ENCODE measurements at places on chromosomes 11 and 22.
A peak's percentile ranks its signal among the peaks of the same experiment; 100 is the strongest.

DNA sequence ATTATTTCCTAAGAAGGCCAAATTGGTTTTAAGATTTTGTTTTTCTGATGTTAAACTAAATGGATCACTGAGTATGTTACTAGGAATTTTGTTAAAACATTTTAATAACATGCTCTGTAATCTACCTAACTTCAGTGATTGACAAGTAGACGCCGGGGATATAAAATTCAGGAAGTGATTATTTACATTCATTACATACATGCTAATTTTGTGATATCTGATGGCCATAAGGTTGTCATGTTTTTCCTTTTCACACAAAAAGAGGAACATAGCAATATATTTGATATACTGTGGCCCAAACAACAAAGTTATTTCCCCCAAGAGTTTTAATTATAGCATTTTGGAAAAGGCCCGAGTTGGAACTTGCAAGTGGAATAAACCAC lies 12.1 kb downstream of the SCUBE1 start:
- no peak for DNase-seq

- peak; percentile 45 for DNase-seq
These were observed 164.5 kb upstream of the POU2AF2 start for GRCh38 chr11:111081021-111081511.

DNA sequence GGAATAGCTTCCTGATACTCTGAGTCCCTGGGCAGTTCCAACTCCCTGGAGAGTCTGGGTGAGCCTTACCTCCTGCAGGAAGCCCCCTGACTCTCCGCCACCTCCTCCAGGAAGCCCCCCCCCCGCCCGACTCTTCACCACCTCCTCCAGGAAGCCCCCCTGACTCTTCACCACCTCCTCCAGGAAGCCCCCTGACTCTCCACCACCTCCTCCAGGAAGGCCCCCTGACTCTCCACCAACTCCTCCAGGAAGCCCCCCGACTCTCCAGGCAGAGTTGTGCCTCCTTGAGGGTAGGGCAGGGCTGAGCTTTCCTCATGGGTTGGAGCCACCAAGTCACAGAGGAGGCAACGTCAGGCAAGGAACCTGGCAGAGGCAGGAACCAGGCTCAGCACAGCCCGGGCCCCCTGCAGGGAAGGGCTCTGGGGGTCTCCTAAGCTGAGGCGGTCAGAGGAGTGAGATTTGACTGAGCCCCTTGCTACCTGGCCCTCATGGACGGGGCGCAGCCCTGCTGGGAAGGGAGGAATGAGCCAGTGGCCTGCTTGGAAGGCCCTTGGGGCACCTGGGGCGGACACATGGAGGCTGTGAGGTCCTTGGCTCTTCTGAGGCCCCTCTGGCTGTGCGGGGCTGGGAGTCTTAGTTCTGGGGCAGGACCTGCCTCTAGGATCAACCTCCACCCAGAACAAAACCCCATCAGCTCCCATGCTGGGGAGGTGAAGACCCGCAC lies 18.1 kb downstream of the MRGPRG start:
- no peak for DNase-seq

GRCh38 chr11:10497371-10498021 lies 42.4 kb downstream of the AMPD3 start:
- no peak for DNase-seq

DNA sequence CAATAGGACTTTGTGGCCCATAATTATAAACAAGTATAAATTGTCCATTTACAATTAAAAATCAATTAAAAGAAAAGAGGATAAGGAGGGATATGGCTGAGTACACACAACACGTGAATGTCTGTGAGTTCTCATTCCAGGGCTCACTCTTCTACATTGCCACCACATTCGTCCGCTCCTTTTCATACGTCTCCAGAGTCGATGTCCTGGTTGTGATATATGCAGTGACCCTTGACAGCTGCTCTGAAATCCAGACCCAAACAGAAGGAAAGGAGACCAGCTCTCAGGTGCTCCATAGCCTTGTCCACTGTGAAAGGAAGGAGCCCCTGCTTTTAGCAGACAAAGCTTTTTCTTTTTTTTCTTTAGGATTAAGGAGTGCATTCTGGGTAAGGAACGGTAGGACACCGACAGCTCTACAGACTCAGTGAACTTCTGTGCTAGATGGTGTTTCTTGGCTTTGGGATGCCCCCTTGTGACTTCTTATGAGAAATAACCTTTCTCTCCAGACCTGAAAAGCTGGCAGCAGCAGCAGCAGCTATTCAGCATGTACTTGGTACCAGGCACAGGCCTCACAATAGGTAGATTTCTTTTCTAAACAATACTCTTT lies 19.7 kb upstream of the DNAJB13 start:
- DNase-seq = no peak

GRCh38 chr11:2211113-2211971 lies 39.7 kb upstream of the TH start:
- no peak for DNase-seq

GRCh38 chr11:114180301-114181055 lies 115.7 kb upstream of the NNMT start:
- DNase-seq = no peak

DNA sequence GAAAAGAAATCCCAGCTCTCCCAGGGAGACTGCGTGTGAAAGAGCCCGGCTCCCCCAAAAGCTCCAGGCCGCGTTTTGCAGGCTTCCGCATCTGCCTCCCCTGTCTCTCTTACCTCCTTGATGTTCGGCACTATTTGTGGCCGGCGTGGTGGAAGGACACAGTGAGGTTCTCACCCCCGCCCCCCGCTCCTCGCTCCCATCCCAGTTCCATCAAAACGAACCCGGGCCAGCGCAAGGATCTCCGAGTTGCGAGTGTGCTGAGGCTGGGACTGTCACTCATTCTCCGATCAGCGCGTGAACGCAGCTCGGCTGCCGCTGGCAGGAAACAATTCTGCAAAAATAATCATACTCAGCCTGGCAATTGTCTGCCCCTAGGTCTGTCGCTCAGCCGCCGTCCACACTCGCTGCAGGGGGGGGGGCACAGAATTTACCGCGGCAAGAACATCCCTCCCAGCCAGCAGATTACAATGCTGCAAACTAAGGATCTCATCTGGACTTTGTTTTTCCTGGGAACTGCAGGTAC lies at the start of gene NCAM1:
Gene NCAM1 (plus strand): TSS at position 275 of the 523 bp plus-strand sequence.
- DNase-seq = peak; percentile 93

DNA sequence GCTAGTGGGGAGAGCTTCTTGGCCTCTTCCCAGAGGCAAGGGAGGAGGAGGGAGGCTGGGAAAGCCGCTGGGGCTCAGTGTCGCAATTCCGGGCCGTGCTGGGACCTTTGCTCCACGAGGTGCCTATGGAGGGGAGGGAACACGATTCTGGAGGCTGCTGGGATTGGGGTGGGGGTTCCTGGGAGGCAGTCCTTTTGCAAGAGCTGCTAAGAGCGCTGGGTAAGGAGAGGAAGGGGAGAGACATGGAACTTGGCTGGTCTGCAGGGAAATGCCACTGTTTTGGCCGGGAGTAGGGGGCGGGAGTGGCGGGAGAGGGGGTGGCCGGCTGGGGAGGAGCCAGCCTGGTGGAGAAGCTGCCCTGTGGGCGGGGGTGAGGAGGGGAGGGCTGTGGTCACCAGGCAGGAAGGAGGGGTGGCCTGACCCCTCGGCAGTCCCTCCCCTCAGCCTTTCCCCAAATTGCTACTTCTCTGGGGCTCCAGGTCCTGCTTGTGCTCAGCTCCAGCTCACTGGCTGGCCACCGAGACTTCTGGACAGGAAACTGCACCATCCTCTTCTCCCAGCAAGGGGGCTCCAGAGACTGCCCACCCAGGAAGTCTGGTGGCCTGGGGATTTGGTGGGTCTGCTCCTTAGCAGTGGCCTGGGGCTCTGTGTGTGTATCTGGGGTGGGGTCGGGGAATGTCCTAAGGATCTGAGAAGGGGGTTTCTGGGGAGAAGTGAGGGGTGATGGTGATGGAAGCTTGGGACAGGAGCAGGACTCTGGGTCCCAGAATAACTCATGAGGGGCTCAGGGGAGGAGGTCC lies at the start of gene NR1H3:
Gene NR1H3 (plus strand): TSS at position 480 of the 800 bp plus-strand sequence. CDS start 1,221 bp downstream, outside the sequence.
- no peak for DNase-seq

GRCh38 chr22:29128891-29129807 lies 56.3 kb downstream of the KREMEN1 start:
- no peak for DNase-seq

DNA sequence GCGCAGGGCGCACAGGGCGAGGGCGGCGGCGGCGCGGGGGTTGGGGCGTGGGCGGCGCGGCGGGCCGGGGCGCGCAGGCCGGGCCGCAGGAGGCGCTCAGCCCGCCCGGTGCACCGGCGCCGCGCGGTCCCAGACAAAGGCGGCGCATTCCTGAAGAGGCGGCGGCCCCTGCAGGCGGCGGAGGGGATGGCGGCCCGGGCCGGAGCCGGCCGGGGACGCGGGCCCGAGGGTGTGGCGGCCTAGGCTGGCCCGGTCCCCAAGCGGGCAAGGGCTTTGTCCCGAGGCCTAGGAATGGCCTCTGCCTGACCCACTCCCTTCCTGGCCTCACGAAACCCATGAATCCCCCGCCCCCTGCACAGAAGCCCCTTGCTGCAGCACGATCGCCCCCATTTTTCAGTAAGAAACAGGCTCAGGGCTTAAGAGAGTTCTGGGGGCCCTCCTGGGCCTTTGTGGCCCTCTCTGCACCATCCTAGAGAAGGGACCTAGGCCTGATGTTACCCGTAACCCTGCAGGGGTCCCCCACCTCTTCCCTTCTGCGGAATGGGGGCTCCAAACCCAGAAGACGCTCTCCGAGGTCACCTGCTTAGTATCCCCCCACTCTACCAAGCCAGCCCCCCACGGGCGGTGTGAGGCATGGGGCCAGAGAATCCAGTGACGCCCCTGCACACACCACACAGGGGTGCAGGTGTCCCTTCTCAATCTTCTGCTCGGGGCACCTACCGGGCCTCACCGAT lies at the start of gene RTN4R:
Gene RTN4R (minus strand): TSS at position 40 of the 734 bp plus-strand sequence. CDS start 226 bp downstream, outside the sequence.
- DNase-seq = no peak

GRCh38 chr11:100174881-100175280 lies 512.2 kb upstream of the ARHGAP42 start:
- DNase-seq = no peak

GRCh38 chr11:70343636-70344035 lies 54.7 kb upstream of the CTTN start:
- DNase-seq = peak; percentile 3

DNA sequence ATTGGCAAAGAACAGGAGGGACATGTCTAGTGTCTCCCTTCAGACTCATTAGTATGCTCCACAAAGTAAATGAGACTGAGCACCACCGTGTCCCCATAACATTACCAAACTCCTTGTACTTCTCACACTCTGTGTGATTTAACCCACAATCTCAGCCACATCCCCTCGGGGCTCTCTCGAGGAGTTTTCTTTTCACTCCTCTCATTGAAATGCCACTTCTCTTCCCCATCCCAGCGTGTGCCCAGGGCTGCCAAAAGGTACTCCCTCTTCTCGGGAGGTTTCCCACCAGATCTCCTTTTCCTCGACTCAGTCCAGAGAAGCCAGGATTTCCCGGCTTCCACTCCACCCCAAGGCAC lies 1.1 kb downstream of the RBFOX2 start:
- DNase-seq = no peak

DNA sequence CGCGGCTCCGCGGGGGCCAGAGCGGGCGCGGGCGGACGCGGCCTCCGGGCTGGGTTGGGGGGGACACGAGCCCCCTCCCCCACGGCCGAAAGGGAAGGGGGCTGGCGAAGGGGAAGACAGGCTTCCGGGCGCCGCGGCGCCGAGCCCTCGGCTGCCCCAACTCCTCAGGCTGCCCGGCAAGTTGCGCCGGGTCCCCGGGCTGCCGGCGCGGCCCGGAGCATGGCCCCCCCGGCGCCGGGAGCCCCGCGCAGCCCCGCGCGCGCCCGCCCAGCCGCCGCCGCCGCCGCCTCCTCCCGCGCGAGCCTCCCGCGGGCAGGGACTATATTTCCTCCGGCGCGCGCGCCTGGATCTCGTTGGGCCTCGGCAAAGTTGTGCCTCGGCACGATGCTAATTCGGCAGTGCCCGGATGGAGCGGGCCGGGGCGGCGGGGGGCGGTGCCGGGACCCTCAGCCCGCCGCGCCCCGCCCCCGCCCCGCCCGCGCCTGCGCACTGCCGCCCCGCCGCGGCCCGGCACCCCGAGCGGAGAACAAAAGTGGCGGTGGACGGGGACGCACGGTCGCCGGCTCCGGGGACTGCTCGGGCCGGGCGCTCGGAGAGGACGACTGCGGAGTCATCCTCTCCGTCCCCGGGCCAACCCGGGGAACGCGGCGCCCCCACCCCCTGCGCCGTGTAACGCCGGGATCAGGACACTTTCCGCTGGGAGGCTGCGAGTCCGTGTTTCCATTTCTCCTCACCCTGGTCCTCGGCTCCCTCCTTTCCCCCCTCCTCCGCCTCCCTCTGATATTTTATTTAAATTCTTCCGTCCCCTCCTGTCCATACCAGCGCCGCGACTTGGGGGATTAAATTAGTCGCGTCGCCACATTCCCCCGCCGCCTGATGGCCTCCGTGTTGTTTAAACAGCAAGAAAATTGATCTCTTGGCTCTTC lies at the start of gene PHF21B:
Gene PHF21B (minus strand): TSS at position 400 of the 926 bp plus-strand sequence. CDS start 456 bp downstream, outside the sequence.
- DNase-seq = no peak

DNA sequence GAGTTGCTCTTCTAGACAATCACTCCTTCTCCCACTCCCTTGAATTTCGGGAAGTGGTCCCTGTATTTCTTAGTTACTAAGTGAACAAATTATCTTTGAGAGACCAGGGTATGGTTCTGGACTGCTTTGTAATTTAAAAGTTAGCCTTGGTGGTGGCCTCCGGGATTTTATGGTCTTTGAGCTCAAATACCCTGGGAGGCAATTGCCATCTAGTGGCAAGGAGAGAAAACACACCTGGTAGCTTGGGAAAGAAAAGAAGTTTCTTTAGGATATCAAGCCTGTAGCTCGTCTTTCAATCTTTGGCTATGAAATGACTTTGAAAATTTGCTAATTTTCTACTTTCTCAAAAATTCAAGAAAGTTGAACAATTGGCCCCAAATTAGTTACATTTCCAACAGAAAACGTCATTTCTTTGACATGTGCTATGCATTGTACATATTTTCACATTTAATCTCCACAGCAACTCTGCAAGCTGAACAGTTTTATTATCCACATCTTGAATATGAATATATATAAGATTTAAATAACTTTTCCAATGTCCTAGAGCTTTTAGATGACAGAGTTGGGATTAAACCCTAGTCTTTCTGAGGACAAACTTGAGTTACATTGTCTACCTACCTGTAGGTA lies 39.1 kb downstream of the MMP27 start:
- no peak for DNase-seq

DNA sequence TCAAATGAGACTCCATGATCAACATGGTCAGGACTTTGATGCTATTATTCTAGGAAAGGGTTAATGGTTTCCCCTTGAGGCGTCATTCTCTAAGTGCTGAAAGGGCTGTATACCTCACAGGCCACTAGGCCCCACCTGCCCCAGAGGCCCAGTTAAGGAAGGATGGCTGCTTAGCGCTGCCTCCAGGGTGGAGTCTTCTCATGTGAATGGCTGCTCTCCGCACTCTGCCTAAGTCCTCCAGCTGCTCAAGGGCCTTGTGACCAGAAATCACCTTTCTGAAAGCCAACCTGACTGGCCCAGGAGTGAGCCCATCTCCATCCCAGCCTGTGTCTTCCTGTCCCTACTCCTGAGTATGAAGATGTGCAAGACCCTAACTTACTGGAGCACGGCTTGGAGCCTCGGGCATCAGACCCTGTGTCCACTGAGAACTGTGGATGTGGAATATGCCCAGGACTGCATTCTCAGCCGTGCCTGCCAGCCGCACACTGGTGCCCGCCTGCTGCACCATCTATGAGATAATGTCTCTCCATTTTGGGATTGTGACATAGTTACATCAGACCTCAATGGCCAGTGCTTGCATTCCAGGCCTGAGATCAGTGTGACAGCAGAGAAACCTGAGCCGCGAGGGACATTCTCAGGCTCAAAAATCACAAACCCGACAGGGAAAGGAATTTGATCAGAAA lies 51.0 kb downstream of the SNX19 start:
- no peak for DNase-seq

- DNase-seq = no peak
These were observed 9.9 kb upstream of the CACNG2 start for GRCh38 chr22:36713436-36713835.

GRCh38 chr11:80861193-80861592 lies 1420.4 kb upstream of the TENM4 start:
- no peak for DNase-seq

Data from NCI-H187 (cell line).